ENCODE measurements at places on chromosomes 5 and 9.

DNA sequence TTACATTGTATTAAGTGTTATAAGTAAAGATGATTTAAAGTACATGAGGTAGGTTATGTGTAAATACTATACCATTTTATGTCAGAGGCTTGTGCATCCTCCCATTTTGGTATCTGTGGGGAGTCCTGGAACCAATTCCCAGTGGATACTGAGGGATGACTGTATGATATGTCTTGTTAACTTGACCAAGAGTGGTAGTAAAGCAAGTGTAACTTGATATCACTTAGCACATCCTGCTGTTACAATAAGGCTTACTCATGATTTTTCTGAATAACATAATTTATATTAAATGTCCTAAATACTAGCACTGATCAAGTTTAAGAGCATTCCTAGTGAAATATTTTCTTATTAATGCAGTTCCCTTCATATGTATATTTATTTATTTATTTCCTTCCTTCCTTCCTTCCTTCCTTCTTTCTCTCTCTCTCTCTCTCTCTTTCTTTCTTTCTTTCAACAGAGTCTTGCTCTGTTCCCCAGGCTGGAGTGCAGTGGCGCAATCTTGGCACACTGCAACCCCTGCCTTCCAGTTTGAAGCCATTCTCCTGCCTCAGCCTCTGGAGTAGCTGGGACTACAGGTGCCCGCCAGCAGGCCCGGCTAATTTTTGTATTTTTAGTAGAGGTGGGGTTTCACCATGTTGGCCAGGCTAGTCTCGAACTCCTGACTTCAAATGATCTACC lies 7.5 kb downstream of the NDFIP1 start:
- no peak for DNase-seq

DNA sequence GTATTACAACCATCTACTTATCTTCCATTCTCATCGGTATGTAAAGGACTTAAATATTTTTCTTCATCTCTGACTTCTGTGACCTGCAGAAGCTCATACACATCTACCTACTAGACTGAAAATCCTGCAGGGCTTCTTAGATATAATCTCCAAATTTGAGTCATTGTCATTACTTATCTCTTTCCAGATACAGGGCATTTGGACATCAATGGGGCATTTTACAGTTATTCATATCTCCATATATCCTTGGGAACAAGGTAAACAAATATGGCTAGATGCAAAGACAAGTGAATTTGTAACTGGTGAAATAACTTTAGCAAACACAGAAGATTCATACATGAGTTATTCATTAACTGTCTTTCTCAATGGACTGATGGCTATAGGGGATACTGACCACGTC lies 37.7 kb upstream of the IL7R start:
- no peak for DNase-seq

- DNase-seq: peak; percentile 32
These were observed 3.4 kb downstream of the SNX18 start for GRCh38 chr5:54520940-54521339.

- no peak for DNase-seq
These were observed 1.7 kb downstream of the FOXD1 start for GRCh38 chr5:73446631-73447529.

GRCh38 chr5:139094154-139095131 lies 103.7 kb downstream of the SIL1 start:
- DNase-seq: no peak

GRCh38 chr9:136757751-136758140 lies 297 bp downstream of the LCN8 start:
- DNase-seq: no peak

- DNase-seq: peak; percentile 29
These were observed 8.9 kb downstream of the HAVCR1 start for GRCh38 chr5:157050050-157050449.

DNA sequence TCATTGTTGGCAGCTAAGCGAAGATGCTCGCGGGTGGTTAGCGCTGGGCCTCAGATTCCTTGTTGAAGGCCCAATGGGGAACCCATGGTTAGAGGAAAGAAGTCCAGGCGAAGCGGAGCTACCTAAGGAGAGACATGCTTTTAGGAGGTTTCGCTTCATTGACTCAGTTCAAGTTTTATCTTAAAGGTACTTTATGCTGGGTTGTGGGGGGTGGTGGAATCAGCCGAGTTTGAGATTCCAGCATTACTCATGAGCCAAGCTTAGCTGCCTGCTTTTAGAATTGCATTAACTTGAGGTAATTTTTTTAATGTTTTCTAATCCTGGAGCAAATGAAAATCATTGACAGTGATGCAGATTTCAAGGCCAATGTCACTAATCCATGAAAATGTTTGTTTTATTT lies 16.1 kb downstream of the MEGF10 start:
- DNase-seq: no peak

- DNase-seq: no peak
These were observed 1136.9 kb downstream of the TAF11L14 start for GRCh38 chr5:18771097-18771610.

- DNase-seq: no peak
These were observed 1032.3 kb upstream of the NUDT12 start for GRCh38 chr5:104594850-104595249.

DNA sequence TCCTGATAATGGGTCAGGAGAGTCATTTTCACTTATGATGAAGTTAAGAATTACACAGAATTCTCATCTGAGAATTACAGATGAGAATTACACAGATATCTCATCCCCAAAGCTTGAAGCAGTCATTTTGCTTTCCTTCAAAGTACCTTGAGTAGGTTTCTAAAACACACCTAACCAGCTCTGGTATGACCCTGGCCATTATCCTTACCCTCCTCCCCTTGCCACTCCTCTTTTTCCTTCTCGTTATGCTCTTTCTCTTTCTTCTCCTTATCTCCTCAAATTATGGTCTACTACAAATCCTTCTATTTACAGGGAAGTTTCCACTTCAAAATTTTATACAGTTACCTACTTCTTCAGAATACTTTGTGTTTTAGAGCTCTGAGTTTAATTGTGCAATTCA lies 44.5 kb downstream of the MEF2C start:
- no peak for DNase-seq

DNA sequence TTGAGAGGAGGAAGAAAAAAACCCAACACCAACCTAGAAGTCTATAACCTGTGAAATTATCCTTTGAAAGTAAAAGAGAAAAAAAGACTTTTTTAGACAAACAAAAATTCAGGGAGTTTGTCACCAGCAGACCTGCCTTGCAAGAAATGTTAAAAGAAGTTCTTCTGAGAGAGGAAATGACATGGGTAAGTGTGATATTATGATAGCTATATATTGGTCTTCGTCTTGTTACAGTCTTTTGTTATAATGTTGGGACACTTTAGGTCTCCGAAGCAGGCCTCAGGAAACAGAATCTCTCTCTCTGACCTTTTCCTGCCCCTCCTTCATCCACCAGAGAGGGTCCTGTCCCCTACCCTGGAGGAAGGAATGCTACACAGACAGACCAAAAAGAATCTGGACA lies 16.6 kb upstream of the MLANA start:
- DNase-seq: no peak

GRCh38 chr9:93658184-93658925 lies 82.0 kb downstream of the PHF2 start:
- no peak for DNase-seq

GRCh38 chr5:158154226-158155005 lies 295.5 kb upstream of the CLINT1 start:
- DNase-seq: no peak

DNA sequence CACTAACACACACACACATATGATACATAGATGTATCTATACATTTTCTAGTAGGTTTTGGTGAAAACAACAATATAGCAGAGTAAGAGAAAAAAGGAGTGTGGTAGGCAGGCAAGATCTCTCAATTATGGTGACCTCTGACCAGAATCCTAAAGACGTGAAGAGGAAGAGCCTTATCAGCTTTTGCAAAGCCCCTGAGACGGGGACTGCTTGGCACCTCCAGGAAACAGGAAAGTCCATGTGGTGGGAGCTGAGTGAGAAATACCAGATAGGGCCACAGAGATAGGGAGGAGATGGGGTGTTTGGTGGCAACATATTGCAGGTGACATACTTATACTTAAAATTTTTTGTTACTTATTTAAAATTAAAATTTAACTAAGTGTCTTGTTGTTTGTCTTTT lies 39.9 kb upstream of the CTXN3 start:
- DNase-seq: no peak

DNA sequence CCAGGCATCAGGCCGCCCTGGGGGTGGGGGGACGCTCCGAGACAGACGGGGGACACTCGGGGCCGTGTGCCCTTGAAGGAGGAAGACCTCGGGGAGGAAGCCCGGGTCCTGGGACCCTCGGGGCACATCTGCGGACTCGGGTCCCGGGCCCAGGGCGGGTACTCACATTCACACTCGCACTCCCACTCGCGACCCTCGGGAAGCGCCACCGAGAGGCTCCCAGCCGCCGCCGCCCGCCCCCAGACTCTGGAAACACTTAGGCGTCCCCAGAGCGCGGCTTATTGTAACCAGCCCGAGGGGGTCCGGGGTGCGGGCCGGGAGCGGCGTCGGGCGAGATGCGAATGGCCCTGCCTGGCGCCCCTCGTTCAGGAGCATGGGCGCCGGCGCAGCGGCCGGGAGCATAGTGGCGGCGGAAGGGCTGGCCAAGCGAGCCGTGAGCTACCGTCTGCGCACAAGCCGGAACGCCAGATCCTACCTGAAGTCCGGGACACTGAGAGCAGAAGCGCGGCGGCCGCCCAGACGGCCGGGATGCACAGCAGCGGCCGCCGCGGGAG lies 559 bp downstream of the ROR2 start:
- DNase-seq: no peak

DNA sequence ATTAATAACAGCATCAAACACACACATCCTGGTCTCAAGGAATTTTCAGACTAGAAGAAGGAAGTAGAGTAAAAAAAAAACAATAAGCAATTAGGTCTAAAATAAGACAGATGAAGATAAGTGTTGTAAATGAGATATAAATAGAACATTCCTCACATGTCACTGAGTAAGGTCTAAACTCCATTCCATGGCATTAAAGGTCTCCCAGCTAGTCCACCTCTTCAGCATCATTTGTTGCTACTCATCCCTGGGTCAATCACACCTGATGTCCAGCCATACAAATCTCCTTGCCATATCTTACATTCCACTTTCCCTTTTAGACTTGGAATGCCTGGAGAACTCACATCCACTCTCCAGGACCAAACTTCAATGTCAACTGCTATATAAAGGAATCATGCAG lies 214.1 kb upstream of the KLF4 start:
- no peak for DNase-seq

DNA sequence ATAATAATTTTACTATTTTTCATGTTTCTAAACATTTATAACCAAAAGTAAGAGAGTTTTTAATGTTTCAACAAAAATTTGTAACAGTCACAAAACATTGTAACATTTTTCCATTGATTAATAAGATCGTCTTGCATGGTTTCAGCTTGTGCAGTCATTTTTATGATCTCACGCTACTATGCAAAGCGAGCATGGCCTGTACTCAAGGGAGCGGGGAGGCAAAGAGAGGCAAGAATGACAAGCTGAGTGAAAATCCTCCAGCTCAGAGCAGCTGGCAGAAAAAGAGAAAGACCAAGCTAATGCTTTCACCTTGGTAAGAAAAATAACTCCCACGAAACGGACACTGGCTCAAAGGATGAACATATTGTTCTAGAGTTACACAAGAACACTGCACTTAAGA lies 90.0 kb upstream of the SV2C start:
- no peak for DNase-seq

GRCh38 chr5:43410414-43410813 lies 1.8 kb downstream of the CCL28 start:
- DNase-seq: no peak

GRCh38 chr5:10111571-10111970 lies 138.1 kb downstream of the ATPSCKMT start:
- peak; percentile 56 for DNase-seq

- DNase-seq: no peak
These were observed 175.0 kb downstream of the MLLT3 start for GRCh38 chr9:20447291-20447690.

DNA sequence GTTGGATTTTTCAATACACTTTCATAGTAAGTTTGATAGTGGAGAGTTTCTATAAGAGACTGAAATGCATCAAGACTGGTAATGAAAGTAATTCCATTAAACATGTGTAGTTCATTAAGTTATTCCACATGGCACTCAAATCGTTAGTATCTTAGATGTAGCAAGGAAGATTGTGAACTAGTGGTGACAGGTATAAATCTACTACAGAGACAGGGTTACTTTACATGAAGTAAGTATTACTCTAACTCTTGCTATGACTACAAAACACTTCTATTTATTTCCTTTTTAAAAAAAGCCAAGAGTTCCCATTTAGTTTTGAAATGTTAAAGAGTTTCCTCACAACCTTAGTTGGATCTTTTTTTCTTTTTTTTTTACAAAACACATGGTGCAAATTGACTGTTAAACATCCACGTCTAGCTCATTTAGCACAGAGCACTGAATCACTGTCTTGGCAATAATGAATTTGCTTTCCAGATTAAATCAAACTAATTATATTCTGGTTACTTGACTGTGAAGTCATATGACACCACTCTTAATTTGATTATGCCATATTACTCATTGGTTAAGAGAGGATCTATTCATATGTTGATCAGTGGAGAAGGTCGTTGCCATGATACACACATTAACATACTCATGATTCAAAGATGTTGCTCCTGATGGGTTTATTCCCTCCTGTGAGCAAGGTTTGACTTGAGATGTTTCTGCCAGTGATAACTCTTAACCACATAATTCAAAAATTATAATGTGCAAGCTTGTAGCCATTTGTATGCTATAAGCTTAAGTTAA lies 644.8 kb downstream of the EFNA5 start:
- DNase-seq: no peak

DNA sequence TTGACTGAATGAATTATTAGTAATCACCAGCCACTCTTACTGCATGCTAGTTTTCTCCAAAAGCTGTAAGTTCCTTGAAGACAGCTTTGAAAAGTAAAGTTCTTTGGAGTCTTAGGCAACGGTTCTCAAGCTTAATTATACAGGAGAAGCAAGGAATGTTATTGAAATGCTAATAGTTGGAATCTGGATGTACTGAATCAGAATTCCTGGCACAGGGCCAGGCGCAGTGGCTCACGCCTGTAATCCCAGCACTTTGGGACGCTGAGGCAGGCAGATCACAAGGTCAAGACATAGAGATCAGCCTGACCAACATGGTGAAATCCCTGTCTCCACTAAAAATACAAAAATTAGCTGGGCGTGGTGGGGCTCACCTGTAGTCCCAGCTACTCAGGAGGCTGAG lies 33.4 kb downstream of the GRIA1 start:
- DNase-seq: no peak

DNA sequence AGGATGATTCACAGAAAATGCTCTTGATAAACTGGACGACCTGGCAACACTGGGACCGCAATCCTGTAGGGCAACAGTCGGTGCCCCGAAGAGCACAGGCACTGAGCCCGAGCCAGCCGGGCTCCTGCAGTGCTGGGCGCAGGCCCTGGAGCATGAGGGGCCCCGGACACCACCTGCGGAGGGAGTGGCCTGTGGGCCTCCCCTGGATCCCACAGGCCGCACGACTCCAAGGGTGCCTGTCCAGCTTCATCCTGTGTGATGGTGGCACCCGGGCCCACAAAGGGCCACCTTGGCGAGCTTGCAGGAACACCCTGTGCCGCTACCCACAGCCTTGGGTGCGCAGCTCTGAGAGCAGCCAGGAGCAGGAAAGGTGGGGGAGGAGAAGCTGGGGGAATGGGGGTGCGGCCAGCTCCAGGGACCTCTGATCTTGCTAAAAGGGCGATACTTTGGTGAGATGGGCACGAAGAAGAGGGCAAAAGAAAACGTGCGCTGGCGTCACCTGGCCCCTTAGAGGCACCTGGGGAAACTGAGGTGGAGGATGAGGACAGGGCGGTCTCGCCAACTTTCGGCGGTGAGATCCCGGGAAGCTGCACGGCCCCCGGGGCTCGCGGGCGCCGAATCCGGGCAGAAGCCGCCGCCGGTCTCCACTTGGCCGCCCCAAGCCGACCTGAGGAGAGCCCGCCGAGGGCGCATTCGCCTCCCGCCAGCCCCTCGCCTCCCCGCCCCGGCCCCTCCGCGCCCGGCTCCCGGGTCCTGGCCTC lies 722 bp downstream of the TBC1D9B start:
- DNase-seq: no peak
